ENCODE measurements at places on chromosomes 12 and 14.

DNA sequence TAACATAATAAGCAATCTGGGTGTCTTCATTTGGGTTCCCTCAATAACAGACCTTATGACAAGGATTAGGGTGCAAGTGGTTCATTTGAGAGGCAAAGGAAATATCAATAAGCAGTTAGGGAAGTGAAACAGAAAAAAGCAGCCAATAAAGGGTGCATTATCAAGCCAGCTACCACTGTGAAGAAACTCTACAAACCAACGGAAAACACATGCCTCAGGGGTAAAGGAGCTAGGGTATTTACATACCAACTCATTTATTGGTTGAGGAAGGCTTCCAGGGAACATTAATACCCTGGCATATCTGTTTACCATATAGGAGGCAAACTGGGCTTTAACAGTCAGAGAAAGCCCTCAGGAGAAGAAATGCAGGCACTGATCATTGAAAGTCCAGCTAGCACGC lies 22.7 kb upstream of the IFNG-AS1 start:
- no peak for DNase-seq

DNA sequence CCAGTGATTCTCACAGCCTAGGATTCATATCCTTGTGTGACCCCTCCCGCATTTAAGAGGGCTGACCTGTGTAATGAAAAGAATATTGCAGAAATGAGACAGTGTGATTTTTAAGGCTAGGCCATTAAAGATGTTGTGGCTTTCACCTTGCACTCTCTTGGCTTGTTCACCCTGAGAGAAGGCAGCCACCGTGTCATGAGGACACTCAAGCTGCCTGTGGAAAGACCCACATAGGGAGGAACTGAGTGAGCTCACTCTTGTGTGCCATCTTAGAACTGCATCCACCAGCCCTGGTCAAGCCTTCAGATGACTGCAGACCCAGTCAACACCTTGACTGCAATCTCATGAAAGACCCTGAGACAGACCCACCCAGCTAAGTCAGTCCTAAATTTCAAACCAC lies 46.3 kb upstream of the TMPO start:
- no peak for DNase-seq

- DNase-seq: no peak
These were observed 1.9 kb upstream of the DHRS4 start for GRCh38 chr14:23951590-23952201.

DNA sequence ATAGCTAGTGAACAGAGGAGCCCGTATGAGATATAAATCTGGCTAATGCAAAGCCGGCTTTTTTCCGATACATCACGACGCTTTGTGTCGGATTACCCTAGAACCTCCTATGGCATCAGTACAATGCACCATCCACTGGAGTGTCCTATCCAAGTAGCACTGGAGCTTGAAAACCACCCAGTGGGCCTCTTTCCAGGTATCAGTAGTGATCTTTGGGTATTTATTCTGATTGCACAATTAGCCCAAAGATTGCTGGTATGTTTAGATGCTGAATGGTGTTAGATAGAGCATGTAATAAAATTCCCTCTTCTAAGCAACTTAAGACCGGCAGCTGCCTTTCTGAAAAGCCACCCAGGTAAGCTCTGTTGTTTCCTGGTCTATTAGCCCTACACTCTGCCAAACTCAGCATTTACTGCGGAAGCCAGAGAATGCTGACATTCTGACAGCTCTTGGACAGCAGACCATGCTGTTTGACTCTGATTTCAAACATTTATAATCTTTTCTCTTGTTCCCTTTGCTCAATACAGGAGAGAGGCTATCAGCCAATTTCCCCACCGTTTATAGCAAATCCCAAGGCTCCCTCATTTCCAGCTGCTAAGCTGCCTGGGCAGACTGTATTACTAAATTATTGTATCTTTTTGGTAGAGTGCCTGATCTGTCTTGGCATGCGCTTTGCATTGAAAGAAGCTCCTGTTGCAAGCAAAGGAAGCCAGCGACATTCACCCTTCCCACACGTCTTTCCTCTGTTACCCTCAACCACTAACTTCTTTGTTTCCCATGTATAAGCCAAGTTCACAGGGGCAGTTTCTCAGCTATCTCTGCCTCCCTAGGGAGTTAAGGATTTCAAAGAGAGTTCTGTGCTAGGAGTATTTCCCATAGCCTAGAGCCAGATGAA lies 388.3 kb upstream of the GARIN6 start:
- DNase-seq: no peak

- DNase-seq: no peak
These were observed 16.2 kb downstream of the ESRRB start for GRCh38 chr14:76391981-76392690.

- no peak for DNase-seq
These were observed 344 bp downstream of the SPTLC2 start for GRCh38 chr14:77616133-77616453.

DNA sequence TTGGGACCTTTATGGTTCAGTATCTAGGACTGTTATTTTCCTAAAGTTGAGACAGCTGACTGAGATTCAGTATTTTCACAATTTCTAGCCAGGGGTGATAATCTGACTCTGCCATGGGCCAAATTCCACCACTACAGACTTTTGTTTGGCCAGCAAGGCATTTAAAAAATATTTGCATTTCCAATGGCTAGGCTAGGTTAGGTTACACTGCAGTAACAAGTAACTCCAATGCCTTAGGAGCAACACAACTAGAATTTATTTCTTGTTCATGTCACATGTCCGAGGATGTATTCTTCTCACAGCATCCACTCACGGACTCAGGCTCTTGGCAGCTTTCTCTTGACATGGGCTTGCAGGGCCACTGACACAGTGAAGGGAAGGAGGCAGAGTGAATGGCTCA lies 83.0 kb downstream of the CPSF2 start:
- DNase-seq: no peak

GRCh38 chr12:117098361-117099217 lies 627 bp downstream of the TESC start:
- no peak for DNase-seq

DNA sequence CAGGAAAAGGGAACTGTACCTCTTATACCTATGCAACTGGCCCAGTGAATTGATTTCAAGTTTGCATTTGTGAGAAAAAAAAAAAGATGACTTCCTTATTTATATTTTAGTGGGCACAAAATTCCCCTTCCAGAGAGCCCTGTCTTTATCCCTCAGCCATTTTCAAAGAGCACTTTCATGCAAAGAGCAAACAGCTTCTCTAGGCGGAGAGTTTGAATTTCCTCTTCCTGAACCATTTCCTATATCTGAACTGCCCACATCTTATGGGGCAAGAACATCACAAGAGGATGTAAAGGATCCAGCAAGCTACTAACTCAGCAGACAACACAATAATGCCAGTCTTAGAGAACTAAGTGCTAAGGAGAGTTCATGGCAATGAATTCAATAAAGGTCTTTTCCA lies 22.3 kb upstream of the PLXNC1 start:
- DNase-seq: no peak

GRCh38 chr12:128820723-128821432 lies 2.9 kb downstream of the SLC15A4 start:
- no peak for DNase-seq

DNA sequence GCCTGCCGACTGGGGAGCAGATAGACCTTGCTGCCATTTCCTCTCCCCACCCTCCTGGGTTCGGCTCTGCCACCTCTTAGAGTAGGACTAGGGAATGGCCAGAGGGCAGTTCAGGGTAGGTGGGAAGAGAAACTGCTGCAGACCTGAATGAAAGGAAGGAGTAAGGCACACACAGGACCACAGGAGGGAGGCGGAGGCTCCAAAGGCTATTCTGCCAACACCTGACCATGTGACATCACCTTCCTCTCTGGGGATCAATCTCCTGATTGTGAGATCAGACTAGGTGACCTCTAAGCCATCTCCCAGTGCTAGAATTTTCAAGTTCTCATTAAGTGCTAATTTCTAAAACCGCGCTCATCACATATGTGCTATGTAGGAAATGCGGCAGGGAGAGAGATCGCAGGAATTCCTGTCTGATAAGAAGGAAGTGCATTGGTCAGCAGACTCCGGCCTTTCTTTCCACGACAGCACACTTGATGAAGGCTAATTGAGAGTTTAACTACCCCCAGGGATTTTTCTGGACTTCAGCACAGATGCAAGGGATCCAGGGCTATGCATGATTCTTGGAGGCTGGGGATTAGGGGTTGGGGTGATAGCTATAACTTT lies 11.5 kb upstream of the TSPAN11 start:
- DNase-seq: no peak

DNA sequence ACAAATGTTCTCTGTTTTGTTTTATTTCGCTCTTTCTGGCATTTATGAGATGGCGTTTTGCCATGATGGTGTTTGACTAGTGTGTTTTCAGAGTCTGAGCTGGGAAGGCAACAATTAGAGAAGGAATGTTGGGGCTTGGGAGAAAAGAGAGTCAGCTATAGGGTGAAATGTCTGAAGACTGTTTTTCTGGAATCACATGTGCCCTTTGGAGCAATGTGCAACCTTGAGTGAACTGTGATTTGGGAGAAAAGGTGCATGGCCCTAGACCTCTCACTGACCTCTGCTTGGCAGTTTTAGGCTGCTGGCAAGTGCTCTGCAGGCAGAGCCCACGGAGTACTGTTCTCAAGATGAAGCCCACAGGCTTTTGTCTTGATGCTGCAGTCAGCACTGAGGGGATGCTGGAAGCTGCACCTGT lies 379.9 kb upstream of the PDE3A start:
- DNase-seq: no peak

- no peak for DNase-seq
These were observed 71.2 kb downstream of the SLC38A4 start for GRCh38 chr12:46754550-46754949.

DNA sequence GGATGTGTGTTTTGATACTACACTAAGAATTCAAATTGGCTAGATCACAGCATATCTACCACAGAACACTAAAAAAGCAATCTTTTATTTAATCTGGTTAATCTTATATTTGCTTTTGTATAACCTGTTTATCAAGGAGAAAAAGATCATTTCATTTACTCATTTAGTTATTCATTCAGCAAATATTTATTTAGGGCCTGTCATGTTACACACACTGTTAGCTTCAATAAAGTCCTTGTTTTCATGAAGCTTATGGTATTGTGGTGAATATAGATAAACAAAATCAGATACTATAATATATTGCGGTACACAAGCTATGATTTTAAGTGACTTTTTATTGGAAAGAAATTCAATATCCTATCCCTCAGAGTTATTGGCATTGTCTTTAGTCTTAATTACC lies 350.8 kb downstream of the LRFN5 start:
- no peak for DNase-seq

DNA sequence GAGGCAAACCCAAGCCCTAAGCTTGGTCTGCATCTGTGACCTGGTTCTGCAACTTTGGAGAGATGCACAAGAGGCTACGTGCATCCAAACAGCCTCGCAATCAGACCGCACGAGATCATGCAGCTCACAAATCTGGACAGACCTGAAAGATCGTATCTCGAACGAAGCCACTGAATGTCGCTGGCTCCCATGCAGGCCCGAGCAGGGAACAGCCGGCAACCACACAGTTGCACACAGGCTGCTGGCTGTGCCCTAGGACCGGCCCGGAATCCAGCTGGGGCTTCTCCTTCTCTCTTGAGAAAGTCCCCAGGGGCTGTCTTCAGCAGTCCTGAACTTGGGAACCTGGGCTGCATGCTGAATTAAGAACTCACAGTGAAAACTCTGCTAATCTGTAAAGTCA lies 27.9 kb downstream of the WNT5B start:
- DNase-seq: no peak

DNA sequence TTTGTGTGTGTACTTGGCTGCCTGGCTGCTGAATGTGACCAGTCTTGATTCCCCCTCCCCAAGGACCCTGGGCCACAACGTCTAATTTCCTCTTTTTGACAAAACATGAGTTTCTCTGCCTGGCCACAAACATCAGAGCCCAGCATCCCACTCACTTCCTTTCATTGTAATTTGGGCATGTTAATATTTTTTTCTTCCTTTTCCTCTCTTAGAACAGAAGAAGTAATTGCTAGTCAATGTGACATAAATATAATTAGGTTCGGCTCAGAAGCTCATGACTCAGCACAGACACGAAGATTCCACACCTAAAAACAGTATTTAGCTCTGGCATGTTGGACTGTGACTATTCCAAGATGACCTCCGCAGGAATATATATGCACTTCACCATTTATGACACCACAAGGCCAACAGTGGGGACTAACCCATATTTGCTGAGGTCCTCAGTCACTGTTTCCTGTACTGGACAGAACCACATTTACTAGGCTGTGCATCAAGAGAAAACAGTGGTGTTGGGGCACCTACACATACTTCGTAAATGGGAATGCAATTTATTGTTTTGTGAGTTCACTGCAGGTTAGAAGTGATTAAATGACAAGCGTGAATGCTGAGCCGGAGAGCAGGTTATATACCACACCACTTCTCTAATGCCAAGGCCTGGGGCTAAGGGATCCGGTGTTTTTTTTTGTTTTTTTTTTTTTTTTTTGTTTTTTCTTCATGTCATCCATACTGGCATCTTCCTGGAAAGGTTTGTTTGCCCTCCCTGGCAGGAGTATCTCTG lies 4.2 kb downstream of the GSG1 start:
- no peak for DNase-seq

DNA sequence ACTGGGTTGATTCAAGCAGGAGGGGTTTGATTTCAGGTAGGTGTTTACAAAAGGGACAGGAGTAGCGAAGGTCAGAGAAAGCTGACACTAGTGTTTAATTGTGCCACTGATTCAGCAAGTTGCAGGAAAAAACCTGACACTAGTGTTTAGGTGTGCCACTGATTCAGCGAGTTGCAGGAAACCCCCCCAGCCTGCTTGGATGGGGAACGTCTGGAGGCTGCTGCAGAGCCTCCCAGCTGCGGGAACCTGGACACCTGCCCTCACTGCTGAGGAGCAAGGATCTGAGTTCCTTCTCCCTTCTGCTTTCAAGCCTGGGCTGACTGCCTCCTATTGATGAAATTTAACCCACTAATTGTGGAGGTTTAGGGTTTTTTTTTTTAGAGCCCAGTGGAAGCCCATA lies 84.2 kb downstream of the AVPR1A start:
- DNase-seq: no peak

DNA sequence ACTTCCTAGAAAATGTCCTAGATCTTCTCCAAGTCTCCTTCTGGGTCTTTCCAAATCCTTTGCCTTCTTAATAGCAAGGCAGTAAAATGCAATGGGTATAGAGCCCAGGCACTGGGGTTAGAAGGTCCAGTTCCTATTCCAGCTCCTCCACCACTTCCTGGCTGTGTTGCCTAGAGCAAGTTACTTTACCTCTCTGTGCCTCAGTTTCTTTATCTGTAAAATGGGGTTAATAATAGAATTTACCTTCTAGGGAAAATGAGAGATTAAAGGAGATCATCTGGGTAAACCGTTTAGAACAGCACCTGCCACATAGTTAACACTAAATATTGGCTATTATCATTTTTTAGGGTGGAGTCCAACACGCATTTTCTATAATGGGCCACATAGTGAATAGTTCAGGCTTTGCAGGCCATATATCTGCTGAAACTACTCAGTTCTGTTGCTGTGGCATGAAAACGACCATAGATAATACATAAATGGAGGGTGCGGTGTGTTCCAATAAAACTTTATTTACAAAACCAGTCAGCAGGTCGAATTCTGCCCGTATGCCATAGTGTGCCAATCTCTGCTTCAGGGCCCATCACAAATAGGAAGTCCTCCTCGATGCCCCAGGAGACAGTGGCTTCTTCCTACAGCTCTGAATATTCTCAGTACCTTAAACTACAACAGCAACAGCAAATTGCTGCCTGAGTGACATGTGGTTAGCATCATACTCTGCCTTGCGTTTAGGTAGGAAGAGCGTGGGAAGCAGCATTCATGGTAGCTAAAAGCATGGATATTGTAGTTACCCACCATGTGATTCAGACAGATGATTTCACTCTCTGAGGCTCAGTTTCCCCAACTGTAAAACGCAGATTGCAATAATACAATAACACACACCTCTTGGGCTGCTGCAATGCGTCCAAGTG lies 60.9 kb downstream of the SVOP start:
- no peak for DNase-seq
